Activated CD4-positive, alpha-beta T cell treated with anti-CD3 and anti-CD28 coated beads for 24 hours (primary cell): ENCODE measurements at places on chromosomes 3 and 15.

DNA sequence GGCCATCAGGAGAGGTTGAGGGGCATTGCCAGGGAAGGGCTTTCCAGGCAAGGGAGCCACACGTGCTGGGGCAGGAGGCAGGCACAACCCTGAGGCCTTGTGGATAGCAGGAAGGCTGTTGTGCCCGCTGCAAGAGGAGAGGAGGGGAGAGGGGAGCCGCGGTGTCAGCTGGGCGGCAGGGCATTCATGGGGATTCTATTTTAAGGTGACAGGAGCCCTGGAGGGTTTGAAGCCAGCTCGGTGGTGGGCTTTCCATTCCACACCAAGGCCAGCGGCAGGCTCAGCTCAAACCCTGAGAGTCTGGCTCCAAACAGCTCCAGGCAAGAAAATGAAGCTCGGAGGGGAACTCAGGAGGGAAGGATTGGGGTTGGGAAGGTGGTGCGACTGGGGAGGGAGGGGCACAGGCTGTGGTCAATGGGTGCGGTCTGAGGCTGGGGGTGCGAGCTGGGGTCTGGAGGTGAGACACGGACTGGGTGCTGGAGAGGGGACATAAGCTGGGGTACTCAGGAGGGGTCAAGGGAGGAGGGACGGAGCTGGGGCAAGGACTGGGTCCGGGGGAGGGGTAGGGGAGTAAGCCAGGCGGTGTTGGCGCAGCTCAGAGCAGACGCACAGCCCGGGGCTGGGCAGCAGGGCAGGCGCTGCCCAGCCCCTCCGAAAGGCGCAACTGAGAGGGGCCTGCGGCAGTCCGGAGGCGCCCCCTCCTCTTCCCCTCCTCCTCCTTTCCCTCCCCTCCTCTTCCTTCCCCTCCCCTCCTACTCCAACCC, 43.4 kb downstream of the TPRA1 start:
- DNase-seq: no peak

GRCh38 chr3:79032686-79033318, 735.0 kb downstream of the ROBO1 start:
- DNase-seq: no peak

GRCh38 chr15:48103647-48104046, 17.1 kb upstream of the SLC24A5 start:
- no peak for DNase-seq

- DNase-seq: no peak
These were observed 97.2 kb downstream of the PDCD6IP start for GRCh38 chr3:33895658-33896057.

DNA sequence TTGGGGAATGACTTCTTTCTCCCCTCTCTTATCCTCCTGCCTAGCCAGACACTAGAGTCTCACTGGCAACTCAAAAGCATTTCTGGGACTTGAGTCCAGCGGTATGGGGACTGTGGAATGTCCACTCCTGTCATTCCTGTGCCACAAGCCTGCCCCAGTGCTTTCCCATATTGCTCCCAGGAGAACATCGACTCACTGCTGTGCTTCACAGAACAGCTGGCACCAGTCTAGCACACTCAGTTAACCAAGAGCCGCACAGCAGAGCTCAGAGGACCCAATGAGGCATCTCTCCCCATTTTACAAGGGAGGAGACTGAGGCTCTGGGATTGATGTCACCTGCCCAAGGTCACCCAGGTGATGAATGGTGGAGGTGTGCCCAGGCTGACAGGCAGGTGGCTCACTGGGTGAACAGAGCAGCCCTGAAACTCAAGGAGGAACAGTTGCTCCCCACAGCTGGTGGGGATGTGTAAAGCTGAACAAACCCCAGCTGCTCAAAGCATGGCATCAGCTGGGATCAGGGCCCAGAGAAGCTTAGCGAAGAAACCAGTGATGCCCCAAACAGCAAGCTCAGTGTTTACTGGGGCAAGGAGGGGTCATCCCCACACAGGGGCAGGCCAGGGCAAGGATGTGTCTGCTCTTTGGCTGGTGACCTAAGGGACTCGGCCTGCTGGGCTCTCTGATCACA, 35.4 kb upstream of the DUSP7 start:
- DNase-seq: no peak

- DNase-seq: no peak
These were observed 85.0 kb downstream of the CLSTN2 start for GRCh38 chr3:140019946-140020345.

- DNase-seq: no peak
These were observed 165.0 kb downstream of the PEX5L start for GRCh38 chr3:179871782-179872181.

DNA sequence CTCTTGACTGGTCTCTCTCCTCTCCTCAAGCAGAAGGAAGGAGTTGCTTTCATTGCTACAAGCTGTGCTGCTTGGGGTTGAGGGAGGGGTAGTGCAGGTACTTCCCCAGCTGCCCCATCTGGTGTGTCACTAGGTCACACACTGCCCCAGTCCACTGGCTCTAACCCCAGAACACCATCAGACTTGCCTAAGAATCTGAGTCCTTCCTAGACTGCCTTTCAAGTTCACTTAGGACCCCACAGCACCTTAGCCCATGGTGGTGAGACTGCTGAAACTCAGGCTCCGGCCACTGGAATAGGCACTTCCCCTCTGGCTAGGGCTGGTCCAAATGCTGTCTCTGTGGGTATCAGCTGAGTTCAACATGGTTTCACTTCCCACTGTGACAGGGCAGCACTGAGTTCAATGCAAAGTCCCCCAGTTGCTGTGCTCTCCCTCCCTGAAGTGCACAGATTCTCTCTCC, 279.7 kb upstream of the GOLGA6L4 start:
- no peak for DNase-seq

GRCh38 chr3:194315965-194316361, 35.2 kb downstream of the CPN2 start:
- no peak for DNase-seq

GRCh38 chr3:89114841-89115223, 7.4 kb downstream of the EPHA3 start:
- DNase-seq: no peak

GRCh38 chr15:68543165-68544008, 35.4 kb upstream of the CORO2B start:
- DNase-seq: no peak

DNA sequence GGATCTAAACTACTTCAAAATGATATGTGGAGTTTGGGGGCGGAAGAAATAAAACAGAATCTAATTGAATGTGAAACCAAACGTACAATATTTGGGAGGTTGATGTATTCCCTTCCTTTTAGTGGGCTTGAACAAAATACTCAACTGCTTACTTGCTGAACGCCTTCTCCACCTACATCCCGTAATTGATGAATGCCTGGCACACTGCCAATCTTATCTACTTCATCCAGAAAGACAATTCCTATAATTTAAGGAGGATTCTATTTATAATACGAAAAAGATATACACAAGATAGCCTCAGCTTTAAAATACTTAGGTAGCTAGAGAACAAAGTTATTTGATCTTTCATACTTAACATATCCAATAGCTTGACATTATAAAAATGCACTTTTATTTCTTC, 23.1 kb upstream of the PDCD7 start:
- no peak for DNase-seq

- DNase-seq: peak; percentile 85
These were observed 57.8 kb downstream of the STARD5 start for GRCh38 chr15:81265944-81266775.

DNA sequence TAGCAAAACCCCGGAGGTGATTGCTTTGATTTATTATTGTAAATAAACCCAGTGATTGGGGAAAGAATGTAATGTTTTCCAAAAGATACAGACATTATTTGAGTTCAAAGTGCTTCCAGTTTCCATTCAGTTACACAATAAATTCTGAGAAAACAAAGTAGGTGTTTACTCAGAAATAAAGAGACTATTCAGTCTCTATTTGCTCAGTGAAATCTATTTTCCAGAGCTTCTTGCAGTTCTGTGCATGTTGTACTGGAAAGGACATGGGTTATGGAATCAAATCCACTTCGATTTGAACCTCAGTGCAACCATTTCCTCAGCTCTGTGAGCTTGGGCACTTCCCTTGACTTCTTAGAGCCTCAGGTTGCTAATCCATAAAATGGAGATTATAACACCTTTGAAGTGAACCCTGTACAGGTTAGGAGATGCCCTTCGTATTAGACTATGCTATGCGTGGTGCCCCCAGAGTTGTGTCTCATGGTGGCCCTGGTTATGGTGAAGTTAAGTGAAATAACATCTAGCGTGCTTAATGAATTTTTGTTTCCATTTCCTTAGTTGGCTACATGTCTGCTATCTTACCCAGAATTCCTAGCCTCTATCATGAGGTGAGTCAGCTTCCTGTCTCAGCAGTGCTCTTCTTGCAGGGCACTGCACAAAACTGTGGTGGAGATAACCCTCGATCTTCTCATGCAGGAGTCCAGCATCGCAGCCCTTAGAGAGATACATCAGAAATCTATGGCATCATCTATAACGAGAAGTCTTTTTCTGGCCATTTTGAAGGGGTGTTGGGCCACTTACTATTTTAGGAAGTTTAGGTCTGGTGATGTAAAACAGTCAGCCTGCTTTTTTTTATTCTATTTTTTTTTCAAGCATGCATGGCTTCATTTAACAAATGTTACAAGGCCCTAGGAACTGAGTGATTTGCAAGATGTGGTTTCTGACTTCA, 97.7 kb downstream of the RPL39L start:
- no peak for DNase-seq

DNA sequence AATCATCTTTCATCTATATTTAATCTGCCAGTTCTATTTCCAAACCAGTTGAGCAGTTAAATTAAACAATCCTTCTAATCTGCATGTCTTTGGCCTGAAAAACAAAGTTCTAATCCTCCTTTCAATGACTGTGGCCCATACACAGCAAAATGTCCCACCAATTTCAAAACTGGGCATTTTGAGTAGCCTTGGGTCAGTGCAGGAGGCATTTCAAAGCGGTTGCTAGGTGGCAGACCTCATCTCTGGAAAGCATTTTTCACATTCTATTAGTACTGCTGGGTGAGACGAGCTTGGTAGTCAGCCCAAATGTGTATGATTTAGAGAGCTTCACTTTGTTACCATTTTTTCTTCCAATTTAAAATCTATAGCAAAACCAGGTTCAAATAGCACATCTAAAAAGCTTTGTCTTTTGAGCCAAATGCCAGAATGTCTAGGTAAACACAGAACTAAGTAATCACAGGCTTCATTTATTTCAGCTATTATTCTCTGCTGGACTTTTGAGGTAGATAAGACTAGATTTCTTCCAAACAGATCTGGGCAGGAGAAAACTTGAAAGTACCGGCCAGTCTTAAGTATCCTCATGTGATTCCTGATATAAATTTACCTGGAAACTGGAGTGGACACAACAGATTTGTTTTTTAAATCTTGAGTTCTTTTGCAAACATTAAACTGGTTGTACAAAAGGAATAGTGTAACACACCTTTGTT, 8.9 kb upstream of the ARHGEF26 start:
- DNase-seq: no peak

DNA sequence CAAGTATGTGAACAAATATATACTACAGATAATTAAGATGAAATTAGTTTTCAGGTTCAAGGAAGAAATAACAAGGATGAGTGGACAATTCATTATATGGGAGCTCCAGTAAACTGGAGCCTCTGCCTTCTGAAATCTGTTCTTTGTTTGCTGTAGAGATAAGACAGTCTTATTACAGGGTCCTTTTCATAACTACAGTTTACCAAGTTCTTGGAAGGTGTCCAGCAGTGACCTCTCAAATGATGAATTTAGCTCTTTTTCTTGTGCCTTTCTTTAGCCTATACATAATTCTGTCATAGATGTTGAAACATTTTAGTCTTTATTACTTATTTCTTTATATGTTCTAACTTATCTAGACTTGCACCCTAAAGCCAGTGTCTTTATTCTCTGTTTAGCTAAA, 89.7 kb upstream of the GBE1 start:
- no peak for DNase-seq

GRCh38 chr15:65516997-65517865, at the start of gene DPP8:
Gene DPP8, minus strand, starts transcription at chr15:65517689. Its CDS starts 5,136 bp downstream, at chr15:65512553.
- DNase-seq: peak; percentile 91

DNA sequence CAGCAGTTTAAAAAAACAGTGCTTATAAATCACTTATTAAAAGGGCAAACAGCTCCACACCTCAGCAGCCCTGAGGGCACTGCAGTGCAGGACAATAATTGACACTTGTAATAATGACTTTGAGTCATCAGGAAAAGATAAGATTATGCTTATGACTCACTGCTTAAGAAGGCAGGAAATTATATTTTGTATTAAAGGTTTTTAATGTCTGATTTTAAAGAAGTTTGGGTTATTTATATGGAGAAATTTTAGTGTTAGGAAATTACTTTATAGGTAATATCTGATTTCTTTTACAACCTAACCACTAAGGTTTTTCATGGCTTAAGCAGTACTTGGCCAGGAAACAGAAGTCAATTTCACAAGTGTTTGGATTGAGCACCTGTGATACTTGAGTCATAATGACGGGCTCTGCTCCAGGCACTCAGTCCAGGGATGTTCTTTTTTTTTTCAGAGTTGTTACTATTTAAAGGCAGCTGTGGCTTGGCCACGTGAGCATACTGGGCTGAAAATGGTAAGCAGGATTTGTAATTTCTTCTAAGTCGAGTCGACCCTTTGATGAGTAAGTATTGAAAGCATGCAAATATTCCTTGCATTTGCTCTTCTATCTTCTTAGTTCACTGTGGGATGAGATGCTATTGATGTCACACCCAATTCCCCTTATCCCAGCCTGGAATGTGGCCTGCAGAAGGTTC, 21.6 kb upstream of the SLC6A20 start:
- DNase-seq: no peak

DNA sequence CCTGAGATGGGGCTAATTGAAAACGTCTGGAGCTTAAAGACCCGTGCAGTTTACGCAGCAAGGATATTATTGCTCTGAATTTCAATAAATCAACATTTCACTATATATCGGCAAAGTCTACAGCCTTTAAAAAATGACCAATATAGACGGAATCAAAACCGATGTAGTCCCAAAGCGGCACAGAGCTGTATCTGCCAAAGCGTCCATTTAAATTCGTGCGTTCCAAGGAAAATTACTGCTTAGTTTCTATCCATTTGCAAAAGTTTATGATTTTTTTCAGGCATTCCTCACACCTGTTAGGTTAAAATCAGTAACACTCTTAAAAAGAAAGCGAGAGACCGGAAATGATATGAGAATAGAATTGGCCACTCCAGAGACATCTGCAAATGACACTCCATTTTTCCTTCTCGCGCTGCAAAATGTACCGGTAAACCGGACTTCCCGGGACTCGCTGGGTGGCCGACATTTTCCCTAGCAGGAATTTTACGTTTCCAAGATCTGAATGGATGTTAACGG, 777 bp upstream of the EIF4A2 start:
- no peak for DNase-seq
